Ovary (tissue), 10 donors: ENCODE measurements at places on chromosomes 4 and X.

DNA sequence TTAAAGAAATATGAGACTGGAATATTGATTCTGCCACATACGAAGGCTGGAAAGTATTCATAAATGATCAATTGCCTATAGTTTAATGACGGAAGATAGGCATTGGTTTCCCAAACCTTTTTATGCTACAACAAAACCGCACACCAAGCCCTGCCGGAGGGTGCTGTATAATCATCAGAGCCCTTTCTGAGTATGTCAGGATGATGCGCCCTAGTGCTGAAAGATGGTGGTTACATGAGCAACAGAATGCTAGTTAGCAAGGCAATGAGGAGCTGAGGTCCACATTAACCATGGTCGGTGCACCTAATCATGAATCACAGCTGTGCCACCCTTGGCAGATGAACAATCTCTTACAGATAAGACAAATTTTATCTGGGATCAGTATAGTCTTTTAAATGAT, 491.1 kb downstream of the PACRGL start:
- DNase-seq: no peak

DNA sequence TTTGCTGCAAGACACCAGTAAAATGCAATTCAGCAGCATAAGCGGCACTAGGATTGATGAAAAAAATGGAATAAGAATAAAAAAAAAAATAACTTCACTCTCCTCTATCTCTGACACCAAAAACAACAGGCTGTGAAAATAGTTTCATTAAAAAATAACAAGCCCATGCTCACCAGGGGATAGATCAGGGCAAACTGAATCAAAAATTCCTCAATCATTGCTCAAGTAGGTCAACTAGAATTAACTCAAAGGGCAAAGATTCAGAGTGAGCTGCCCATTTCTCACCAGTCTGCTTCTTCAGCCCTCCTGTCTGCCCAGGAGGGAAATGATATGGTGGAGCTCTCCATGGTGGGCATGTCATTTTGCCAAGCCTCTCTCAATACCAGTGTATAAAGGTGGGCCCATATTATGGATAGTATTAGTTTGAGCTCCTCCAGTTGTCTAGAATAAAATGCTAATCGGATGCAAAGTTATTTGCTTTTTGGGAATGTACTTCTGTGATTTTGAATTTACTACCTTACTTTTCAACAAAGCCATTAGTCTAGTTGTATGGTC, 153.9 kb downstream of the UNC5C start:
- no peak for DNase-seq

- DNase-seq: no peak
Observed at GRCh38 chr4:168501407-168501806, 4.6 kb downstream of the PALLD start.

DNA sequence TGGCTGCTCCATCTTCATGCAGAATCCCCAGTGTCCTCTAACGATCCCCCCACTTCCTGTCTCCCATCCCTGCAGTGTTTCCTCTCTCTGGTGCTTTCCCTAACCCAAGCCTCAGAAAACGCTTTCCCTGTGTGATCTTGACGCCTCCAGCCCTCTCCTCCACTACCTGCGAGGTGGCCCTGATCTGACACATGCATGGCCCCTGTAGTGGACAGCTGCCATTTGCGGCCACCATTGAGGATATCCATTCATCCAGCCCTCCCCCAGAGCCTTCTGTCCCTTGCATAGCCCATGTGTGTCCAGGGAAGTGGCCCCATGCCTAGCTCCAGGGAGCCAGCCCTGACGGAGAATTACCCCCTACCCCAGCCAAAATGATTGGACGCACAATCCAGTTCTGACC, 3.1 kb downstream of the UBL4A start:
- no peak for DNase-seq

GRCh38 chr4:154616731-154617130, 4.3 kb upstream of the FGG start:
- DNase-seq: no peak

DNA sequence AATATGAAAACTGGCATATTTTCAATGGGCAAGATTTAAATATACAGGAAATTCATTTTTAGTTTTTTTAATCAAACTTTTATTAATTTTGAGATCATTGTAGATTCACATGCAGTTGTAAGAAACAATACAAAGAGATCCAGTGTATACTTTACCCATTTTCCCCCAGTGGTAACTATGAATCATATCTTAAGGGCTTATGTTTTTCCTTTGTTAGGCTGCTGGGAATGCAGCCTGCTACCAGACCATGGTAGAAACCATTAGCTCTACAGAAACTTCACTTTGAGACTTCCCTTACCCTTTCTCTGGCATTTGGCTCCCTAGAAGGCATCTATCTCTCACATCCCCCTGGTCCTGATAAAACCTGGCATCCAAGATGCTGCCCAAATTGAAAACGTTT, 147.6 kb upstream of the EOLA2 start:
- no peak for DNase-seq

- DNase-seq: peak; percentile 38
Observed at GRCh38 chr4:38162240-38162784, 202.1 kb downstream of the PTTG2 start.

DNA sequence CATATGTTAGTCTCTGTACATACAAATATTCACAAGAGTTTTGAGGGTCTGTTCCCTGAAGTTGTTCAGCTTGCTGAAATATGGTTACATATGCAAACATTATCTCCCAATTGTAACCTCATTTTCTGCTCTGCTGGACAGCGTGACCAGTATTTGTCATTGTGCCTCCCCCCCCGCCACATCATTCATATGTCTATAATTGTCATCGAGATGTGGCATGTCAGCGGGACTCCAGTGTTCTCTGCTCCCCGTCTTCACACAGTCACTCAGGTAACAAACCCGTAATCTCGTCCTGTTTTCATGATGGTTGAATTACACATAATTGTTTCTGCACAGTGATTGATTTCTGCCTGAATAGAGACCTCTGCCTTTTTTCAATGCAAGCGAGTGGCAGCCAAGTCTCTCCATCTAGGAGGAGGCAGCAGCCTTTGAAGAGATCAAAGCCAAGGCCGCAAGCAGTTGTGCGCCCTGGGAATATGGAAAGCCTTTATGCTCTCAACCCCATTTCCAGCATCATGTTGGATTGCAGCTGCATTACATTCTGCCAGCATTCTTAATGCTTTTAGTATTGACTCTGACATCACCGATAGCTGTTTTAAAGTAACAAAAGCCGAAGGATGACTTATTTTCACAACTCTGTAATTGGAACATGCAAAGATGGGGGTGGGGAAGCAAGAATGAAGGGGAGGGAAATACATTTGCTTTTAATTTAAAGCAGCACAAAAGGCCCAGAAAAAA, 27.4 kb downstream of the LEF1 start:
- DNase-seq: no peak

DNA sequence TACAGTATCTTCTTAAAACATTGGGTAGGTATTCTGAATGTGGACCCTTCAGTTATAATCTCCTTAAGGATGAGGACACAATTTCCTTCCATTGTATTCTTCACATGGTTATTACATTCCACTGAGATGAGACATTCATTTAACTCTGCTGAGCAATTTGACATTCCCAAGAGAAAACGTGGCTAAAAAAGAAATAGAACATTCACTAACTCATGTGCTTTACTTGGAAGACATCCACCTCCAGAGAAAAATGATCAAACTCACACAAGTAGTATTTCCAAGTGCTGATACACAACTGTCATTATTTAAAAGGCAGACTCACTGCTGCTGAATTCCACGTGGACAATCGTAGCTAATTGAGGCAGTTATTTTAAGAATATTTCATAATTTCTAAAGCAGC, 227.9 kb upstream of the ANKRD50 start:
- DNase-seq: no peak

DNA sequence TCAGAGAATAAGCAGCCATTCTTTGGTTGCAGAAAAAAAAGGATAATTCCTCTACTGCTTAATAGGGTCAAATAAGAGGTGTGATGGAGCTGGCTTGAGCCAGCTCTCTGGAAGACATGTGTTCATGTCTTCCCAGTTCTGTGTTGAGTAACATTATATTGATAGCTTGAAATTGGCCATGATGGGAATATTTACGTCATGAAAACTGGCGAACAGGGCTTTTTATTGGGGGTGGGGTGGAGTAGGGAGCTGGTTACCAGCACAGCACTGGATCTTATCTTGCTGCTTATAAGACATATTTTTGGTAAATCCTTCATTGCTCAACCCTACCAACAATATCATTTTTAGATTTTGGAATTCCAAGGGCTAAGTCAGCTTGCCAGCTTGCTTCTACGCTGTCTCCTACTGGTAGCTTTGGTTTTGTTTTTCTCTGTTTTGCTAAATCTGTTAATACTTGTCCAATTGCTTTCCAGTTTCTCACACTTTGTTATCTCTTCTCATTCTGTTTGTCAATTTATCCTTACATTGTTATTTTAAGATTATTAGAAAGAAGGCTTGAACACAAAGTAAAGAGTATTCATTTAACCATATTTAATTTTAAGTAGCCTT, 25.3 kb upstream of the GBA3 start:
- no peak for DNase-seq

- no peak for DNase-seq
Observed at GRCh38 chr4:155099231-155099630, 109.2 kb upstream of the NPY2R start.

GRCh38 chr4:43337707-43338106, 445.2 kb downstream of the GRXCR1 start:
- DNase-seq: no peak

DNA sequence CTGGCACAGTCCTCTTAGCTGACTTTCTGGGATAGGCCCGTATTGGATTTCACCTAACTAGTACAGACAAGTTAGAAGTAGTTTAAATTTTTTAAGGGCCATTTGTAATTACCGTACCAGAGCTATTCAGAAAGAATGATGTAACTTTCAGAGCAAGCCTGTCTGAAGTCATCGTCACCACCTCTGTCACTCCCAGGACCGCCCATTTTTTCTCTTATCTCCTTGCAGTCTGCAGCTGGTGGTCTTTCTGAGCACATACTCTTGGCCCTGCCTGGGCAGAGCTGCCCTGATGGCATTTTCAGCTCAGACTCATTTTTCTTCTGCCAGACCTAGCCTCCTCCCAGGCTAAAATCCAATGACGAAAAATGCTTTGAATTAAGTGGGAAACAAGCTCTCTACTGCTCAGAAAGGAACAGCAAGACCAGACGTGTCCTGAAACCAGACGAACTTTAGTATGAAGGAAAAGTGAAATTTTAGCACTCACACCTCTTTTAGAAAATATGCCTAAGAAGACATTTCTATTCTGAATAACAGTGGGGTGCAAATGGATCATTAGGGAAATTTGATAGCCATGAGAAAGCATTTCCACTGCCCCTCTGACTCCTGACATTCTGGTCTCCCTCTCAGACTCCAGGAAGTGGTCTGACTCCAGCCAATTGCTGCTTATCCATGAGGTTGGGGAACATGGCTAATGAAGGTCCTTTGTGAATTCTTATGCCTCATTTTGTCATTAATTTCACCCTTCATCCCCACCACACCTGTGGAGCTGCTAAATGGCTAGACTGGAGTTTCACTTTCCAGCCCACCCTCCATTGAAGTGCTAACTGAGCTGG, 162.4 kb upstream of the GYPA start:
- DNase-seq: no peak

- no peak for DNase-seq
Observed at GRCh38 chr4:80017125-80017854, 55.7 kb downstream of the ANTXR2 start.

- no peak for DNase-seq
Observed at GRCh38 chr4:158858410-158859199, 89.8 kb downstream of the FNIP2 start.

GRCh38 chr4:29578329-29578728, 1141.8 kb upstream of the PCDH7 start:
- DNase-seq: no peak

- DNase-seq: no peak
Observed at GRCh38 chr4:54547299-54548097, 110.3 kb upstream of the KIT start.

GRCh38 chr4:8048856-8049676, 109.4 kb upstream of the AFAP1 start:
- no peak for DNase-seq

DNA sequence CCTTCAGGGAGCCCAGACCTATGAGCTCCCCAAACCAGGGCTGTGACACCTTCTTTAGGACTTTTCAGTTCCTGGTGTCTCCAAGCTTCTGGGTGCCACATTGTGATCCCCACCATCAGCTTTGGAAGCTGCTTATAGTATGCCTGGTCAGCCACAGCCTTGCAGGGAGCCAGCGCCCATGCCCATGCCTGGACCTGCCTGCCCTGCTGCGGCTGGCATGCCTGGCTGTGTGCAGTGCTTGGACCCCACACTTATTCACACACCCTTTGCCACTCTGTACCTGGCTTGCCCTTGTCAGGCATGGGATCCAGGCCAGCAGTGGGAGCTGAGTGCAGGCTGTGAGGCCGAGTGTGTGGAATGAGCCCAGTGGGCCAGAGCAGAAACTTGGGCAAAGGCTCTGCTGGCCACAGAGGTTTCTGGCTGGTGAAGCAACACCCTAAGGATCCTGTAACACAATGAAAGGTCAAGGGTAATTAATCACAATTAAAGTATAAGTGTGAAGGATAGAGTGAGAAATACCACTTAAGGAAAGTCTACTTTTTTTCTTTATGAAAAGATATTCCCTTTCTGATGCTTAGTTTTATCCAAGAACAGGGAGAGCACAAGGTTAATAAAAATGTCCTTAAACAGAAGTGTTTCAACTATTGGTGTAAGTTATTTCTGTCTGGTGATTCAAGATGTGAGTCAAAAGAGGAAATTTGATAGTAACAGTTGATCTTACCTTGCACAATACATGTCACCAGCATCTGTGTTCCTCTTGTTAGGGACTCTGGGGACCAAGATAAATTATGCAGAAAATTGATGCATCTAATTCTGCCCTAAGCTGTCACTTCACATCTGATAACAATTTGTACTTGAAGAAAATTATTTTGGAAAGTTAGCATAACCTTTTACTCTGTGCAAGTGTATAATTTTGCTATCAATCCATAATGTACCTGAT, 161.8 kb downstream of the FAM47A start:
- DNase-seq: no peak

- no peak for DNase-seq
Observed at GRCh38 chr4:147830987-147831386, 99.1 kb downstream of the ARHGAP10 start.

DNA sequence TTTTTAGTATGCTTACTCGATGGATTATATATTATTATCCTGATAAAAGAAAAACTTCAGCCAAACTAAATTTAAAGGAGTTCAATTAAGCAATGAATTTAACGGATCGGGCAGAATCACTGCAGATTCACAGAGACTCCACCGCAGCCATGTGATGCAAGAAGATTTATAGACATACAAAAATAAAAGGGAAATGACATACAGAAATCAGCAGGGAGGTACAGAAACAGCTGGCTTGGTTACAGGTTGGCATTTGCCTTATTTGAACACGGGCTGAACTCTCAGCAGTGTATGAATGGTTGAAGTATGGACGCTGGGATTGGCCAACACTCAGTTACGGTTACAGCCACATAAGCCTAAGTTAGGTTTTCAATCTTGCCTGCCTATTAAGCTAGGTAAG, 35.4 kb upstream of the DHRSX start:
- DNase-seq: no peak
